ENCODE measurements at places on chromosomes 12 and 14. TPM values are rescaled to one million over a fixed set of nuclear protein-coding genes. Genes with fewer than 3 reads are reported as not detected.

Gene PSMC1
- 48.9 TPM for total RNA-seq

DNA sequence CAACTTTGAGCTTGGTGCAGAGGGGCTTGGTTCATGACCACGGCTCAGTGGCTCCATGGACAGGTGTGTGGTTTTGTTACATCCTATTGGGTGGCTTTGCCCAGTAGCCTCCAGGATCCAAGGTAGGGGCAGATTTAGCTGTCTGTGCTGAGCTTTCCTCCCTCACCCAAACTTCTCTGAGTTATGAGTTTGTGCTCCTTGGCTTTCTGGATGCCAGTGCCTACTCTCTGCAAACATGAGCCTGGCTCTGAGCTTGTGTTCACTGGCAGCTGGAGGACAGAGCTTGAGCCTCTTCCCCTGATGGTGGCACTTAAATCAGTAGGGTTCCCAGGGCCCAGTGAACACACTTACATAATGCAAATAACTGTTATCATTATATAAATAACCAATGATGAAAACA, 45.3 kb upstream of the HECTD1 start:
- no peak for DNase-seq

- no peak for DNase-seq
These were observed 743 bp downstream of the PUS1 start for GRCh38 chr12:131929581-131930456.

DNA sequence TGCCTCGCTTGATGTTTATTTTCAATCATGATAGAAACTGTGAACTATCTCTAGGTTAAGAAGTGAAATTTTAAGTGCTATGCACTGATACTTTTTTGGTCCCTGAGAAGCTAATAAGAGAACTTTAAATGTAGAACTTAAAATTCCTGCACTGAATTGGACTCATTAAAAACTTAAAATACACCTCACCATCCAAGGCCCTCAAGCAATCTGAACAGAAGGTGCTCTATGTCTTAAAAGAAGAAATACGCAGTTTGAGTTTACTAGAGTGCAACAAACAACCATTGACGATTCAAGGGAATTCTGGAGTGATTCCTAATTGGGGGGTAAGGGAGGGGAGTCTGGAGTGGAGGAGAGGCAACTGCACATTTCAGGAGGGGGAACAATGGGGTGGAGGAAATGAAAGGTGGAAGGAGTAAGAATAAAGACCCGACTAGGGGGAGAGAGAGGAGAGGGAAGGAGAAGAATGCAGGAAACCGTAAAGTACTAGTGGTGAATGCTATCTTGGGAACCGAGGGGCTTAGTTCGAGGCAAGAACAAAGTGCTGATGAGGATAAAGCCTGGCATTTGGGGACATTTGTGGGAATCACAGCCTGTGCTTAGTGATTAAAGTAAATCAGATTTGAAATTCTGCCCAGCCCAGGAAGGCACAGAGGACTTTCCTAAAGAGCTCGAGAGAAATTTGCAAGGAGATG, 389.7 kb downstream of the AACS start:
- no peak for DNase-seq

DNA sequence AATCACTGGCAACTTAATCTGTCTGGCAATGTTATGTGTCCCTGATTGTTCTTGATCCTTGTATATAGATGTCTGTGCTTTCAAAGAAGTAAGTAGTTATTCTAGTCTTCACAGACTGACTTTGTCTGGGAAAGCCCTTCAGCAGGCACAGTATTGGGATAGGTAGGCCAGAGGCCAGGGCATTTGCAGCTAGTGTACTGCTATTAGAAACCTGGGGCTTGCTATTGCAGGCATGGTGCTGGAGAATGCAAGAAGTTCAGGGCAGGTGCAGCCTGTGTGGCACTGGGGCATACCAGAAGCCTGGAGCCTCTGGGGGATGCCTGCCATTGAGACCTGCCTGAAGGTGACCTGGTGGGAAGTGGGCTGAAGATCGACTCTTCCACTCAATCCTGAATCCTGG, 96.3 kb downstream of the TMTC3 start:
- DNase-seq, result no peak

DNA sequence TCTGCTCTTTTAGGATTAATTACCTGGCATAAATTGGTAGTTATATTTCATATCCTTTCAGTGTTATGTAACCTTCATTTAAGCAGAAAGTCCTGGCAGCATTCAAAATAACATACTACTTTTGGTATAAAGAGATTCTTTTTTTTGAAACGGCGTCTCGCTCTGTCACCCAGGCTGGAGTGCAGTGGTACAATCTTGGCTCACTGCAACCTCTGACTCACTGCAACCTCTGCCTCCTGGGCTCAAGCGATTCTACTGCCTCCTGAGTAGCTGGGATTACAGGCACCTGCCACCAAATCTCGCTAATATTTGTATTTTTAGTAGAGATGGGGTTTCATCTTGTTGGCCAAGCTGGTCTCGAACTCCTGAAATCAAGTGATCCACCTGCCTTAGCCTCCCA, 9.2 kb downstream of the KTN1 start:
- DNase-seq, result no peak

DNA sequence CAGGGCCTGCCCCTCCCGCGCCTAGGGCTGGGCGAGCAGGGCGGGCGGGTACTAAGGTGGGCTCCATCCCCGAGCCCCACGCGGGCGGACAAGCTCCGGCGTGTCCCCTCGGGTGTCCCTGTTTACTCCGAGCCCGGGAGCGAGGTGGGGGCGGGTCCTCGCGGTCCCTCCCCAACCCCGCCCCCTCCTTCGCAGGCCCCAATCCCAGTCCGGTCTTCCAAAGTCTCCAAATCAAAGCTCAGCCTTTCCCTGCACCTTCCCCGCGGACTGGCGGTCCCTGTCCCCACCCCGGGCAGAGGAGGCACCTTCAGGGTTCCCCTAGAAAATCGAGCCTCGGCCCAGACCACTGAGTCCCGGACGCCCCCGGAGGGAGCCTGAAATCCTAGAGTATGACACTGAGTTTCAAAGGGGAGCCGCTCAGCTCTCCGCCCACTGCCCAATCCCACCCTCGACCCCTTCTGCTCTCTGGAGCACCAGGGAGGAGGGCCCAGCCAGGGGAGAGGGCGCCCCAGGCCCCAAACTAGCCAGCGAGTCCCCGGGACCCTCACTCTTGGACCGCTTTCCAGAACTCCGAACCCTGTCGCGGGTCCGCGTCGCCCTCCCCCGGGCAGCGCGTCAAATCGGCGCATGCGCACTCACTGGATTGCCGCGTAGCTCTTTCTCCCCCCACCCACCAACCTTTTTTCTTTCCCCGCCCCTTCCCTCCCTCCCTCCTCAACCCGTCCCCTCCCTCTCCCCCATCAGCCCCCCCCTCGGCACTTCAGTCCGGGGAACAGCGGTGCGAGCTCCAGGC, at the start of gene LRP1:
Gene LRP1, plus strand, starts transcription at position 758 of the 793 bp plus-strand sequence. CDS start 482 bp downstream, outside the sequence.
- no peak for DNase-seq

Gene ABCC9
- total RNA-seq, result 8.0 TPM

Gene KCNJ8
- total RNA-seq, result 7.8 TPM

DNA sequence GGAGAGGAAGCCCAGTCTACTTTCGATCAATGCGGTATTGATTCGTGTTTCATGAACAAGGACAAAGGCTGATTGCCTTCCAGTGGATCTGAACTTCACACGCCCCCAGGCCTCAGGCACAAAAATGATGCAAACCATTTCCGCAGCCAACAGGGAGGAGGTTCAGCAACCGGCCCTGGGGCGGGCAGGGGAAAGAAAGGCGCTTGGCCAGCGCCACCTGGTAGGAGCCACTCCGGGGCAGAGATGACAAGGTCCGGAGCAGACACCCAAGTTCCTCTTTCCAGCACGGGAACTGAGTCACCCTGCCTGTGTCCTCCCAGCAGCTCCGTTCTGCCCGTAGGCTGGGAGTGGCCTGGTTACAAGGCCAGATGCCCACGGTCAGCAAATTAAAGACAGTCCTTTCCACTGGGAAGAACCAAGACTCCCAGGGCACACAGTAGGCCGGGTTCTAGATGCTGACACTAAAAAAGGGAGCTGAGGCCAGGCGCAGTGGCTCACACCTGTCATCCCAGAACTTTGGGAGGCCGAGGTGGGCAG, 136.3 kb downstream of the SCARB1 start:
- DNase-seq, result peak; percentile 92

Gene DIO3
- 0.89 TPM for total RNA-seq

DNA sequence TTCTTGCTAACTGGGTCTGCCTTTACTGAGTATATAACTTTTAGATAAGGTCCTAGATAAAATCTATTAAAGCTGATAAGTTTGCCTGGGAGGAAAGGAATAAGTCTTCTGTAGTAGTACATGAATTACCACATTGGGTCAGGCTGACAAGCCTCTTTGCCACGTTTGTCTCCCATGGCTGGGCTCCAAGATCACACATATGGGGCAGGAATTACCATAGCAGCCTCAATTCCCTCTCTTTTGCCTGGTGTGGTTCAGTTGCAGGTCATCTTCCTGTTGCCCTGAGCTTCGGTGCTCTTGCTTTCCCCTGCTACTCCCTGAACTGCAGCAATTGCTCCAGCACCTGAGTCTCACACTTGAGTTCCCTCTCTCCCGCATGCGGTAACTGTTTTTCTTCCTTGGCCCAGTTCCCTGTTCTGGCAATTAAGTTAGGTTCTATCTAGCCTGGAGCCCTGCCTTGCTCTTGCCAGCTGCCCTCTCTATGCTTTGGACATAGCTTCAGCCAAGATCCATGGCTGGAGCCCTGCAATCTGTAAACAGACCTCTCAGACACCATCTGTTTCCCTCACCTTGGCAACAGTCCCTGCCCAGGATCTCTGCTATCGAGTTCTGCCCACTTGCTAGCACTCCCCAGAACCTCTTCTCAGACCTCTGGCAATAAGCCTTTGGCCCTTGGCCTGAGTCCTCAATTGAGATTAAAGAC, 5.8 kb upstream of the GLT8D2 start:
- no peak for DNase-seq

- no peak for DNase-seq
These were observed 75.1 kb upstream of the NUDT4 start for GRCh38 chr12:93302331-93303229.

Gene DUSP6
- total RNA-seq, result 69.2 TPM

GRCh38 chr14:95452893-95453712, 63.3 kb downstream of the SYNE3 start:
- DNase-seq, result no peak

Gene TMEM179
- total RNA-seq, result not detected

- no peak for DNase-seq
These were observed 163.1 kb downstream of the SLC15A4 start for GRCh38 chr12:128660532-128661225.

- no peak for DNase-seq
These were observed 74.7 kb downstream of the LLPH start for GRCh38 chr12:66055837-66056319.

GRCh38 chr12:64746663-64747062, 12.5 kb downstream of the GNS start:
- DNase-seq, result no peak

DNA sequence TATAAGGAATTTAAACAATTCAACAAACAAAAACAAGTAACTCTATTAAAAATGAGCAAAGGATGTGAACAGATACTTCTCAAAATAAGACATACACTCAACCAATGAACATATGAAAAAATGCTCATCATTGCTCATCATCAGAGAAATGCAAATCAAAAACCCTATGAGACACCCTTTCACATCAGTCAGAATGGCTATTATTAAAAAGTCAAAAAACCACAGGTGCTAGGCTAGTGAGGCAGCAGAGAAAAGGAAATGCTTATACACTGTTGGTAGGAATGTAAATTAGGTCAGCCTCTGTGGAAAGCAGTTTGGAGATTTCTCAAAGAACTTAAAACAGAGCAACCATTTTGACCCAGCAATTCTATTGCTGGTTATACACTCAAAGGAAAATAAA, 52.0 kb downstream of the NAV3 start:
- DNase-seq, result no peak

DNA sequence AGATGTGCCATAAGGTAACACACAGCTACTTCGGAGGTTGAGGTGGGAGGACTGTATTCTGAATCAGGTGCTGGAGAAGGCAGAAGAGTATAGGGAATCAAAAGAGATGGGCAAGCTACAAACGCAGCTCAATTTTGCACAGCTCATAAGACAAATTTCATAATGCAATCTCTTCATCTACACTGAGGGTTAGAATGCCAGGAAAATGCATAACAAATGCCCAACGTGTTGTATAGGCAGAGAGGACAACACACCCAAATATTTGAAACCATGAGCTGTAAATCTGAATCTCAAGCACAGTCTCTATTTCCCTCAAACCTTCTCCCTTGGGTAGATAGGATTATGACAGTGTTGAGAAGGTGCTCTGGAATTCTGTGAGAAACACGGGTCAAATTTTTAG, 263.1 kb upstream of the FOXN3 start:
- no peak for DNase-seq

GRCh38 chr14:68384335-68384734, 408.5 kb downstream of the ZFP36L1 start:
- no peak for DNase-seq

DNA sequence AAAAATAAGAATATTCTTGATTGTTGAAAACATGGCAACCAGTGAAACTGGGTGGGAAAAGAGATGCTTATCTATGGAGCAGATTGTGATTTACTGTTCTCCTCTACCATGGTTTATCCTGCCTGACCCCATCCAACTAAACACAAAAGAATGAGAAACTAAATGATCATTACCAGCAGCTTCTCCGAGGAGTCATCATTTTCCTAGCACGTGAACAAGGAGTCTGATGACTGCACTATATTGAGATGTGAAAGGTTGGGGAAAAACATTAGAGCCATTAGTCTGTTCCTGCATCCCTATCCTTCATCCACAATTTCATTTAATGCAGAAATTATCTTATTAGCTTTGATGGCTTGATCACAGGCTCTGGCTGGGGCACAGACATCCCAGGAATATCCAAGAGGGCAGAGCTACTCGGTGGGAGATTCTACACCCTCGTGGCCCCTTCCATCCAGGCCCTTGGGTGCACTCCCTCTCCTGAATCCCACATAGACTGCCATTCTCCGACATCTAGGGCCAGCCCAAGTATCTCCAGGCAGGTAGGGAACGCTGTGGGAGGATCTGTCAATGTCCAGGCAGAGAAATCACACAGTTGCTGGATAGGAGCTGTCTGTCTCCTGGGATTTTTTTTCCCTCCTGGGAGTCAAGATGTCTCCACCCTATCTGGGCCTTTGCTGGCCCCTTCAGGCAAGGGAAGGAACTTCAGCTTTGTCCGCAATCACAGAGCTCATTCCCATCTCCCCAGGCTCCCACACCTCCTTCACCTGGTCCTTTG, 43.3 kb upstream of the DHRS4 start:
- DNase-seq, result no peak

DNA sequence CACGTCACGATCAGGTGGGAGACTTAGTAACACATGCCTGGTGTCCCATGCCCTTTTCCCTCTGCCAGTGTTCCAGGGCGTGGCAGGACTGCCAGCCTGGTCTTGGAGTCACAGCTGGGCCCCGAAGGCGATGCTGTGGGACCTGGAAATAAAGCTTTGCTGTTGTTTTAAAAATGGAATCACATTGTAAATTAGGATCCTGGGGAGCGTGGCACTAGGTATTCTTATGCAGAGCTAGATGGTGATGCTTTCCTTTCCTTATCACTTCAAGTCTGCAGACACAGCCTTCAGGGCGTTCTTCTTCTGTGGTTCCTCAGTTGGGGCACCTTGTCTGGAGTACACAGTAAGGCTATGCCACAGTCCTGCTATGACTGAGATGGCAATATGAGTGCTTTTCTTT, 64.6 kb downstream of the BICD1 start:
- no peak for DNase-seq

Gene IL31
- total RNA-seq, result not detected

Gene BHLHE41
- 2.5 TPM for total RNA-seq
